ENCODE measurements at places on chromosomes 7 and 10. TPM values are rescaled to one million over a fixed set of nuclear protein-coding genes. Genes with fewer than 3 reads are reported as not detected.

DNA sequence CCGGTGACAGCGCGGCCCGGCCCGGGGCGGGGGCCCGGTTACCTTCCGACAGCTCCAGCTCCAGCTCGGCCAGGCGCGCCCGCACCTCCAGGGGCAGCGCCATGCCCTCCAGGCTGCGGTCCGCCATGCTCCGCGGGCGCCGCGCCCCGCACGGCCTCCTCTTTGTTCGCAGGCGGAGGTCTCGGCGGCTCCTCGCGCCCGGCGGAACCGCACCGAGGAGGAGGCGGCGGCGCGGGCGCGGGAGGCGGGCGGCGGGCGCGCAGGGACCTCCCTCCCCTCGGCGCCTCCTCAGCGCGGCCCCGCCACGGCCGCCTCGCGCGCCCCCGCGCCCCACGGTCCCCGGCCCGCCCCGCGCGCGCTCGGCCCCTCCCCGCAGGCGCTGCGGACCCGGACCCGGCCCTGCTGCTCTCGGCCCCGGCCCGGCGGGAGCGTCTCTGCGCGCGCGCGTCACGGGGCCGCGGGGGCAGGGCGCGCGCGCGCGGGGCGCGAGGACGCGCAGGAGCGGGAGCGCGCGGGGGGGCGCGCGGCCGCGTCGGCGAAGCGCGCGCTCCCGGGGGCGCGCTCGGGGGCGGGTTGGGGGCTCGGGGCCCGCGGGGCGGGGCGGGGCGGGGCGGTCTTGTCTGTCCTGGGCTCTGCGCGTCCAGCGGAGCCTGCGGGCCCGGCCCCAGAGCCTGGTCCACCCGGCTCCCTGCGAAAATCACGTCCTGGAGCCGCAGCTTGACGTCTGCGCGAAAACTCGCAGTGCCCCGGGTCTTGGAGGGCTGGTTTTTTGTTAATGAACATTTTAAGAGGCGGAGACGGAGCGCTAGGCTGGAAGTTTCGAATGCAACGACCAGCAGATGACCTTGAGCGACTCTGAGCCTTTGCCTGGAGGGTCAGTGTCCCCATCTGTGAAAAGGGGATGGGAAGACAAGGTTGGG, at the start of gene DIP2C:
DIP2C (minus strand) TSS at position 217 of the 920 bp plus-strand sequence; CDS start at position 127, 90 bp downstream.
- DNase-seq = peak; percentile 77
- H3K27ac ChIP-seq = peak within 1 kb of the TSS; percentile 93
- no peaks in the 10 kb centered on the region for H3K36me3 ChIP-seq
- H3K4me3 ChIP-seq = peak within 1 kb of the TSS; percentile 83

DNA sequence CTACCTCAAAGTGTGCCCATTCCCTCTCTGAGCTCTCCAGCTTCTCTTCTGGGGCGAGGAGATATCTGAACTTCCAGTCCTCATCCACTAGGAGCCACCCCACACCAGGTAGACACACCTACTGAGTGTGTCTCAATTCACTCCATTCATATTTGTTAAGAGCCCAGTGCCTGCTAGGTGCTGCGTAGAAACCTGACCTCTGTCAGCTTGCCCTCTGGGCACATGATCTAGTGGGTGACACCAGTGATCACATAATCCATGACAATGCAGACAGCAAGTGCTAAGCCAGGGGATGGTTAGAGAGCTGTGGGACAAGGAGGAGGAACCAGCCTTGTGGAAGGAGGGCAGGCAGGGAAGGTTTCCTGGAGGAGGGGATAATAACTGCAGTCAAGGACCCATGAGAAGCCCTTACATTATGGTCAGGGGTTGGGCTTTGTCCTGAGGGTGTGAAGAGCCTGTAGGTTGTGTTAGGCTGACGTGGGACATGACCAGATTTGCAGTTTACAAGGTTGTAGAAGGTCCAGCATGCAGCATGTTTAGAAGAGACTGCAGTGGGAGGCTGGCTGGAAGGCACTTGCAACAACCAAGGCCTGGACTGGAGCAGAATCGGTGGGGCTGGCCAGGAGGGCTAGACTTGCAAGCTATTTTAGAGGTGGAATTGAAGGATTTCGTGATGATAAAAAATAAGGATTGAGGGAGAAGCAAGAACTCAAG, 81.8 kb downstream of the COL13A1 start:
- no peak for DNase-seq
- H3K27ac ChIP-seq = no peak overlapping the region
- H3K4me3 ChIP-seq = no peak overlapping the region
- peaks cover 22% of the 10 kb centered on the region for H3K4me1 ChIP-seq
- no peaks in the 10 kb centered on the region for H3K36me3 ChIP-seq
- peaks cover 2% of the 10 kb centered on the region for H3K27me3 ChIP-seq

The ZC3HAV1 gene
- 24.1 TPM for total RNA-seq

GRCh38 chr10:133236401-133237240, 1.0 kb upstream of the VENTX start:
- no peak overlapping the region for H3K4me3 ChIP-seq
- no peaks in the 10 kb centered on the region for H3K36me3 ChIP-seq
- no peak overlapping the region for H3K27ac ChIP-seq
- H3K4me1 ChIP-seq = peaks cover 5% of the 10 kb centered on the region

GRCh38 chr7:40586197-40586596, 451.4 kb downstream of the SUGCT start:
- peaks cover 8% of the 10 kb centered on the region for H3K36me3 ChIP-seq
- H3K27me3 ChIP-seq = no peaks in the 10 kb centered on the region
- H3K27ac ChIP-seq = no peak overlapping the region
- peaks cover 8% of the 10 kb centered on the region for H3K4me1 ChIP-seq
- no peak for DNase-seq
- no peak overlapping the region for H3K4me3 ChIP-seq

The NKX1-2 gene
- not detected for total RNA-seq

DNA sequence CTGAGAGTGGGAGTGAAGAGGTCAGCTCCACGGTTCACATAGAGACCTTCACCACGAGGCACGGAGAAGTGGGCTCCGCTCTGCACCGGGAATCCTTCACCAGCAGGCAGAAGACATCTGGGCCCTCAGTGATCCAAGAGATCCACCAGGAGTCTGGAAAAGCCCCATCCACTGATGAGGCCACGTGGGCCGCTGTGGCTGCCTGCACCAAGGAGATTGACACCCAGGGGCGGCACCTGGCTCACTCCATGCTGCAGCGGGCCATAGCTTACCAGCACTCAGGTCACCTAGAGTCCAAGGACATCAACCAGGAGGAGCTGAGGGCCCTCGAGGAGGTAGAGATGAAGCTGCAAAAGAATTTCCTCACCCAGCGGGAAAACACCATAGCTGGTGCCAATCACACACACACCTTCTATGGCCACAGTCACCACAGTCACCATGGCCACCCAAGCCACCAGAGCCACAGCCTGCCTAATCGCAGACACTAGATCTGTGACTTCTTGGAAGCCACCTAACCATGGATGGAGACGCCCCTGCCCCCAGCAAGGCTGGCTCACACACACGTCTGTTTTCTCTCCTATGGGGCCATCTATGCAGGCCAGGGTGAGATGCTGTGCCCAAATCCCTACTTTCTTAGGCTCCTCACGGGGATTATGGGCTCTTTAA, 694 bp downstream of the C10orf62 start:
- no peak for DNase-seq
- H3K27ac ChIP-seq = no peak overlapping the region
- no peaks in the 10 kb centered on the region for H3K36me3 ChIP-seq
- H3K4me3 ChIP-seq = no peak overlapping the region

DNA sequence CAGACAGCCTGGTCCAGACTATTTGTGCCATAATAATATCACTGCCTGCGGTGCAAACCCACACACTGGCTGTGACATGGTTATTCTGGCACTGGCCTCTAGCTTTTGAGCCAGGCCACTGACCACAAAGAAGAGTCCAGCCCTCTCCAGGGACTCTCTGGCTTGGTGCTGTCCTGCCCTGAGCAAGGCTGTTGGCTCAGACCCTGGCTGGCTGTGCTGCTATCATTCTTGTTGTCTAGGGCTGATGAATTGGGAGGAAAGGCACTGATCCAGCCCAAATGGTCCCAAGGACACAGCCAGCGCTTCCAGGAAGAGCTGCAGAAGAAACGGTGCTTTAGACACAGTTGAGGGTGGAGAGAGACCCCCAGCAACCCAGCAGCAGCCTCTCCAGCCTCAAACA, 80.8 kb downstream of the TMEM130 start:
- DNase-seq = no peak
- H3K4me1 ChIP-seq = no peaks in the 10 kb centered on the region
- no peak overlapping the region for H3K4me3 ChIP-seq
- peaks cover 2% of the 10 kb centered on the region for H3K27me3 ChIP-seq
- H3K36me3 ChIP-seq = no peaks in the 10 kb centered on the region

- H3K27me3 ChIP-seq = peaks cover 26% of the 10 kb centered on the region
- H3K4me3 ChIP-seq = no peak overlapping the region
- H3K36me3 ChIP-seq = no peaks in the 10 kb centered on the region
- DNase-seq = no peak
- no peak overlapping the region for H3K27ac ChIP-seq
- H3K4me1 ChIP-seq = no peaks in the 10 kb centered on the region
Observed at GRCh38 chr10:88728107-88728763, 22.2 kb downstream of the LIPK start.

DNA sequence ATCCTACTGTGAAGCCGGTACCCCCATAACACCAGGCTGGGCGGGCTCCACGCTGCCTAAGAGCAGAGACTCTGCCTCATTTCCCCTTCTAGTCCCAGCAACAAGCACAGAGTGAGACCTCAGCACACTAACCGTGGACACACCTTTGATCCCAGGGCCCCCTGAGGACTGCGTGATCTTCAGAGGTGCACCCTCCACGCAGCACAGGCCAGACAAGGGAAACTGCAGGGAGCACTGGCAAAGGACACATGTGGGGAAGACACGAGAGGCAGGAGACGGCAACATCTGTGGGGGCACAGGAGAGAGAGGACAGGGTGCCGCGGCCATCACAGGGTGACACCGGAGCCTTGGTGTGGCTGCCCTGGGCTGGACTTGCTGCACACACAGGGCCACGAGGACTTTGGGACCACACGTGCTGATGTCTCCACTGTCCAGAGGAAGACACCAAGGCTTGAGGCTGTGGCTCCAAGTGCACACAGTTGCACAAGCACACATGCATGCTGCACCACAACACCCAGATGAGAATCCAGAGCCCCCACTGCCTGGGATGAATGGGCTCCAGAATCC, 128.8 kb downstream of the PTPRN2 start:
- no peak overlapping the region for H3K4me3 ChIP-seq
- DNase-seq = no peak

- no peak overlapping the region for H3K4me3 ChIP-seq
- no peak overlapping the region for H3K27ac ChIP-seq
- DNase-seq = no peak
- peaks cover 47% of the 10 kb centered on the region for H3K27me3 ChIP-seq
Observed at GRCh38 chr7:150871601-150872000, 19.3 kb downstream of the AOC1 start.

DNA sequence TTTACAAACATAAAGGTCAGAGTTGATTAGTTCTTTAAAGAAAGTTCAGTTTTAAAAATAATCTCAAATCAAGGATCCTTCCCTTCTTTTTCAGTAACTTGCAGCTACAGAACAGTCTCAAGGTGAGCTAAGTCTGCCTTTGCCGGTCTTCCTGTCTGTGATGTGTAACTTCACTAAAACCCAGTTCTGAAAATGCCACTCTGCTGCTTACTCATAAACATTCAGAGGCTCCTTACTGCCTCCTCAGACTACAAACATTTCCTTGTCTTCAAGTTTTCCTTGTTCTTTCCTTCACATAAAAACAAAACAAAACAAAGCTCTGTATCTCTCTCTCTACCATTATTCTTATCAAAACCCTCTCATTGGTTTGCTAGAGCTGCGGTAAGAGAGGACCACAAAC, 128.7 kb downstream of the ETV1 start:
- no peak overlapping the region for H3K27ac ChIP-seq
- H3K36me3 ChIP-seq = no peaks in the 10 kb centered on the region
- H3K4me3 ChIP-seq = no peak overlapping the region

- no peak overlapping the region for H3K27ac ChIP-seq
- H3K36me3 ChIP-seq = no peaks in the 10 kb centered on the region
- DNase-seq = no peak
- H3K27me3 ChIP-seq = peaks cover 14% of the 10 kb centered on the region
- H3K4me1 ChIP-seq = peaks cover 2% of the 10 kb centered on the region
Observed at GRCh38 chr10:17474595-17475323, 20.4 kb upstream of the ST8SIA6 start.

DNA sequence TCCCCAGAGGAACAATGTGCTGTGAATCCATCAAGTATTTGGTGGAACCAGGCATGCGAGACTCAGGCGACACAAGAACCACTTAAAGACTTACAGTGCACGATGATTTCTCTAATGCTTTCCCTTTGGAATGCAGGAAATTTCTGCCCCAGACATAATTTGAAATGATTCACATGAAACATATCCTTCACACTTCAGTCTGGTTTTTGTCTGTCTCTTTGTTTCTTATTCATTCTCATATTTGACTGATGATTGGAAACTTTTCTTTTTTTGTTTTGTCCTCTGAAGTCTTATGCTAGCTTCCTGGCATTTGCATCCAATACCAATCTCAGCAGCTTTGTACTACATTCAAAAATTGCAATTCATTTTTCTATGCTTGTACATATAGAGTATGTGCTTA, 502.8 kb downstream of the PHTF2 start:
- no peak overlapping the region for H3K4me3 ChIP-seq
- H3K36me3 ChIP-seq = no peaks in the 10 kb centered on the region

DNA sequence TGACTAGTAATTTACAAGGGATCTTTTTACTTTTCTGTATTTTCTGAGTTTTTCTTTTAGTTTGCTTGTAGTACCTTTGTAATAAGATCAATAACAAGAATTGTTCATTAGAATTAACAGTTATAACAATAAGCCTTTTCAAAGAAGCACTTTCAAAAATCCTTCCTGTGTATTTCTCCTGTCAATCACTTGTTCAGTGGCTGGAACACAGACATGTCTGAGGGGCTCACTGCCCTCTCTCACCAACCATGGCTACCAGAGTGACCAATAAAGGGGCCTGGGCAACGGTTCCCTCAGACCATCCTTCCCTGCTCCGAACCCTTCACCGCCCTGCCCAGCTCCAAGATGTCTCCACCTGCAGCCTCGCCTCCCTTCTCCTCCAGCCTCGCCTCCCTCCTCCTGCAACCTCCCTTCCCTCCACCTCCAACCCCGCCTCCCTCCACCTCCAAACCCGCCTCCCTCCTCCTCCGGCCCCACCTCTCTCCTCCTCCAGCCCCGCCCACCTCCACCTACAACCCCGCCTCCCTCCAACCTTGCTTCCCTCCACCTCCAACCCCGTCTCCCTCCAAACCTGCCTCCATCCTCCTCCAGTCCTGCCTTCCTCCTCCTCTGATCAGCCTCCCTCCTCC, 353.4 kb downstream of the TNS3 start:
- no peak overlapping the region for H3K4me3 ChIP-seq
- no peaks in the 10 kb centered on the region for H3K27me3 ChIP-seq
- no peak overlapping the region for H3K27ac ChIP-seq
- no peak for DNase-seq
- H3K36me3 ChIP-seq = no peaks in the 10 kb centered on the region
- H3K4me1 ChIP-seq = peaks cover 2% of the 10 kb centered on the region

GRCh38 chr10:28366994-28367393, 64.1 kb upstream of the MPP7 start:
- H3K36me3 ChIP-seq = no peaks in the 10 kb centered on the region
- no peak for DNase-seq
- H3K4me3 ChIP-seq = no peak overlapping the region

GRCh38 chr7:35988105-35988504, 164.9 kb upstream of the EEPD1 start:
- H3K4me3 ChIP-seq = no peak overlapping the region
- H3K4me1 ChIP-seq = peaks cover 25% of the 10 kb centered on the region
- H3K36me3 ChIP-seq = no peaks in the 10 kb centered on the region

GRCh38 chr7:67453580-67454380, 457.1 kb downstream of the TYW1 start:
- no peak for DNase-seq
- peaks cover 58% of the 10 kb centered on the region for H3K4me1 ChIP-seq

- peak overlapping the region; percentile 46 for H3K4me3 ChIP-seq
- H3K4me1 ChIP-seq = peaks cover 25% of the 10 kb centered on the region
Observed at GRCh38 chr7:76234931-76235441, 33.3 kb downstream of the SRRM3 start.

- no peak overlapping the region for H3K27ac ChIP-seq
- H3K27me3 ChIP-seq = peaks cover 25% of the 10 kb centered on the region
- no peak overlapping the region for H3K4me3 ChIP-seq
- H3K4me1 ChIP-seq = no peaks in the 10 kb centered on the region
Observed at GRCh38 chr10:70992436-70992835, 104.1 kb upstream of the PCBD1 start.

The DENND10 gene
- total RNA-seq = 39.6 TPM
